Lower leg skin (tissue), 4 donors: ENCODE measurements at places on chromosomes 16 and 17.

GRCh38 chr17:52995881-52996280 is 826.8 kb upstream of the KIF2B start:
- DNase-seq = no peak

DNA sequence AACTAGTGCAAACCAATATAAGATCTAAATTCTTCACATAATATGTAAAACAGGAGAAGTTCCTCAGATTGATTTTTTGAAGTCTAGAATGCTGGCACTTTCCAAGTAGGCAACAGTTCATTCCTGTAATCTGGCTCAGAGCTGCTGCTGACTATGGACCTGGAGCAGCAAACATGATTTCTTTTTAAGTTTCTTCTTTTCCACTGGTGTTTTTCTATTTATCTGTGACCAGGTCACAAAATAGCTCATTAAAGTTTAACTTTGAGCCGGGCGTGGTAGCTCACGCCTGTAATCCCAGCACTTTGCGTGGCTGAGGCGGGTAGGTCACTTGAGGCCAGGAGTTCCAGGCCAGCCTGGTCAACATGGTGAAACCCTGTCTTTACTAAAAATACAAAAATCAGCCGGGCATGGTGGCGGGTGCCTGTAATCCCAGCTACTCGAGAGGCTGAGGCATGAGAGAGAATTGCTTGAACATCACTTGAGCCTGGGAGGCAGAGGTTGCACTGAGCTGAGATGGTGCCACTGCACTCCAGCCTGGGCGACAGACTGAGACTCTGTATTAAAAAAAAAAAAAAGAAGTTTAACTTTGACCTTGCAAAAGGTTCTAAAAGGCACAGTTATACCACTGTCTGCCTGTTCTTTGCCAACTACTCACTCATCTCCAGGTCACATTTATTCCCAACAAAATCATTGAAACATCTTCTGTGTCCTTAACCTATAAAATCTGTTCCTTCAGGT is 29.4 kb upstream of the SLC13A2 start:
- DNase-seq = no peak

DNA sequence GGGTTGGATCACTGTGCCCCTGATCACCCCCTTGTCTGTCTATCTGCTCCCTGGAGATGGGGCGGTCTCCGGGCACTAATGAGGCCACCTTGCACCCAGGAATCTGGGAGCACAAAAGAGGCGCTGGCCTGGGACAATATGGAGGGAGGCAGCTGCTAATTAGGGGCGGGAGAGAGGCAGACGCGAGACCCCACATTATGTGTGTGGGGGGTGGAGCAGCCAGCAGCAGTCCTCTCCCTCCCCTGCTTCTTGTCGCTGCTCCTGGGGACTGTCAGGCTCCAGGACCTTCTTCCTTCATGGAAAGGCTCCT is 324 bp upstream of the HCRT start:
- DNase-seq = no peak

DNA sequence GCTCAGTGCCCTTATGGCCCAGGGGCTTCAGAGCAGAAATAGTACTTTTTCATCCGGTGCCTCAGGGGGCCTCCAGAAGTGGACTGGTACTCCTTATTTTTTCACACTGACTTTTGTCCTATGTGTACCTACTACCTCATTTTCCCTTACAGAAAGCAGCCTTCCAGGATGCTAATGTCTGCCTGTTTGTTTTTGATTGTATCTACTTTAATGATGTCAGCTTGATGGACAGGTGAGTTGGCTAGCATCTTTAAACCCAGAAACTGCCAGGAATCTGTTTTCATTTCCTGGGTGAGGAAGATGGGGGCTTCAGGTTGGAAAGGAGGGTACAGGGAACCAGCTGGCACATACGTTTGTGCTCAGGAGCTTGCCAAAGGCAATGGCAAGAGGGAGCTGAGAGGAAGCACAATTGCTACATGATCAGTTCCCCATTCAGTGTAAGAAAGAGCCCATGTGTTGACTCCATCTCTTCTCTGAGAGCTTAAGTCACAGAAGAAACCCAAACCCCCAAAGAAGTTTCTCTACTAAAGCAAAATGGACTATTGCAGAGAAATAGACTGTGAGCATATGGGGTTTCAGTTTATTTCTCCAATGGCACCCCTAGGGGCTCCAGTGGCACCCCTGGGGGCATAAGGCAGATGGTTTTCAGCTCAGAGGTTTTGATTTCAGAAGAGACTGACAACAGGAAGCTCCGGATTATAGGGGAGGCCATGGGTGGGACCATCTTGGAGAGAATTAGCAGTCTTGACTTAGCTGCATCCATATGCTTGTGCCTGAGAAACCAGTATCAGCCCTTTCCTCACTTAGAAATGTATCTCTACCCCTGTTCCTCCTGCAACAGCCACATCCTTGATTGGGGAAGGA is 16.3 kb downstream of the LIG3 start:
- DNase-seq = no peak

GRCh38 chr17:9788601-9789000 is 2.8 kb downstream of the DHRS7C start:
- no peak for DNase-seq

- DNase-seq = no peak
Observed at GRCh38 chr17:67156269-67157199, 88.5 kb downstream of the HELZ start.

GRCh38 chr16:21239646-21240045 is 6.1 kb downstream of the ANKS4B start:
- no peak for DNase-seq

DNA sequence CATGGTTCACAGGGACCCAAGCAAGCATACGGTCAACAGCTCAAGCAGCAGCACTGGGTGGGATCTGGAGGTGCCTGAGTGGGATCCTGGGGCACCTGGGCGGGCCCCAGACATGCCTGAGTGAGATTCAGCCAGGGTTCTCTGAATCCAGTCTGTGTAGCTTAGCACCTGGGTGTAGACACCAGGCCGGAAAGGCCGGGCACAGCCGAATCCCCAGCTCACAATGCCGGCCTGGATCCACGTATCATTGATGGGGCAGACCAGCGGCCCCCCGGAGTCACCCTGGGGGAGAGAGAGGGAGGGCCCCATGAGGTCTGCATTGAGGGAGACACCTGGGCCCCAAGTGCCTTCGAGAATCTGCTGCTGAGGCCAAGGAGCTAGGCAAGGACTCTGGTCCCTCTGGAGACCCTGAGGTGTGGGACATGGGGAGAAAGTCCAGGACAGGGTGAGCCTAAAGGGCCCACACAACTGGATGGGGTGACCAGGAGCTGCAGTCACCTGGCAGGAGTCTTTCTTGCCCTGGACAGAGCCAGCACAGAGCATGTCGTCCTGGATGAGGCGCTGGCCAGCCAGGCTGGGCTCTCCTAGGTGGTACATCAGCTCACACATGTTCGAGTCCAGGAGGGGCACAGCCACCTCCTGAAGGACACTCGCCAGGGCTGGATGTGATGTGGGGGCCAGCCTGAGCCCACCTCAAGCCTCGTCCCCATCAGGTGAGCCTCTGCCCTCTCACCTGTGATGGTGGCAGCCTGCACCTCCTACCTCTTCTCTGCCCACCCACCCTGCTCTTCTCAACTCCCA is 9.7 kb downstream of the ZG16B start:
- DNase-seq = no peak

GRCh38 chr16:51152691-51153576 is 1.9 kb upstream of the SALL1 start:
- DNase-seq = no peak
